ENCODE measurements at places on chromosomes 5 and 9.

DNA sequence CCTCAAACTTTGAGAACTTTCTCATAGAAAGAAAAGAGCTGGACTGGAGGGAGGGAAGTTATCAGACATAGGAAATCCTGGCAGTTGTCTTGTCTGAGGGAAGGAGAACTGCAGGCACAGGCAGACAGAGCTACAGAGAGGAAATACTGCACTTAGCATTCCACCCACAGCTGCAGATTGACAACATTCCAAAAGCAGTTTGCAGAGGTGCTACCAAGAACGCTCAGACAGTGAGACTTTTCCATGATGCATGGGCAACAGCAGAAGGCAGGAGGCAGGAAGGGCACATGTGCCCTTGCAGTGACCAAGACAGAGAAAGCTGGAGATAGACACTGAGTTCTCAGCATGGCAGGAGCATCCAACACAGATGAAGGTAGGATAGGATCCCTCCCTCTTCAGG, 327.5 kb upstream of the ZNF462 start:
- DNase-seq, result no peak

GRCh38 chr5:29950416-29951145, 1242.9 kb upstream of the CDH6 start:
- DNase-seq, result no peak

DNA sequence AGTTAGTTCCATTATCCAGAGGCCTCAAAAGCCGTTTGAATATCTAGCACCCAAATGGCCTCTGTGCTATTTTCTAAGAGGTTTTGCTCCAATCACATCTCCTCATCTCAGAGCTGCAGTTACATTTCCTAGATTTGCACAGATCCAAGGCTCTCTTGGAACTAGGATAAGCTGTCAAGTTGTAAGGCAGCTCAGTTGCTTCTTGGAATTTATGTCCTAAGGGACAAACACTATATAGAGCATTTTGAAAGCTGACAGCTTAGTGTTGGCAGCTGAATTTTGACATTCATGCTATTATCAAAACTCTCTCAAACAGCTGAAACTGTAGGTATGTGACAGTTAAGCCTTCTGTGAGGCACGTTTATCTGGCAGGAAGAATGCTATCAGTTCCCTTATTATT, 97.0 kb downstream of the MACIR start:
- no peak for DNase-seq

DNA sequence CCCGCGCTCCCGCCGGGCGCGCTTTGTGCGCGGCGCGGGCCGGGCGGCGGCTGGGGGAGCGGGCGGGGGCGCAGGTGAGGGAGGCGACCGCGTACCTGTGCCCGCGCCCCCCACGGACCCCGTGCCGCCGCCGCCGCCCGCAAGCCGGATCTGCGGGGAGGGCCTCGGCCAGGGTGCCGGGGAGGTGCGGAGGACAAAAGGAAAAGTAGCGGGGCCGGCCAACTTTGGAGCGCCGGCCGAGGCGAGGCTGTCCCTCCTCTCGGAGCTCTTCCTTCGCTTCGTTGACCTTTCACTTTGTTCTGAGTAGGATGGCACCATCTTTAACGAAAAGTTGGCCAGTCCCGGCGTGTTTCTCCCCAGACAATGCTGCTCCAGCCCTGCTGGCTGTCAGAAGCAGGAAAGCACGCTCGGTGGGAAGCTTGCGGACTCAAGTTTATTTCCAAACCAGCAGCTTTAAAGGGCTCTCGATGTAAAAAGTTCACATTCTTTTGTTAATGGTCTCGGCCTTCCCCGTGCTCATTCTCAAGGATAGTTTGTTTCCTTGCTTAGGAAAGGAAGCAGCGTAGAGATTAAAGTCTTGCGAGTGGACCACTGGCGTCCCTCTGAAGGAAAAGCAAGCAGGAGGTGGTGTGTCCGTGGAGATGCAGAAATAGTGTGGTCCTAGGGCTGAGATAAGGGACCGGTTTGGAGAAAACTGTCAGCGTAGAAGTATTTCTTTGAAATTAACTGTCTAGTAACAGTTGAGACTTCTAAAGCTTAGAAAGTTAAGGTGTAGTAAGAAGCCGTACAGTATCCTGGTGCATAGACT, 639 bp downstream of the EHMT1 start:
- DNase-seq, result peak; percentile 59

GRCh38 chr5:171492781-171493180, 73.3 kb downstream of the FGF18 start:
- no peak for DNase-seq

GRCh38 chr9:93667627-93668026, 91.2 kb downstream of the PHF2 start:
- no peak for DNase-seq

- DNase-seq, result no peak
These were observed 76.3 kb downstream of the AOPEP start for GRCh38 chr9:94802793-94803192.

GRCh38 chr9:132141344-132141947, 20.4 kb upstream of the NTNG2 start:
- DNase-seq, result no peak

DNA sequence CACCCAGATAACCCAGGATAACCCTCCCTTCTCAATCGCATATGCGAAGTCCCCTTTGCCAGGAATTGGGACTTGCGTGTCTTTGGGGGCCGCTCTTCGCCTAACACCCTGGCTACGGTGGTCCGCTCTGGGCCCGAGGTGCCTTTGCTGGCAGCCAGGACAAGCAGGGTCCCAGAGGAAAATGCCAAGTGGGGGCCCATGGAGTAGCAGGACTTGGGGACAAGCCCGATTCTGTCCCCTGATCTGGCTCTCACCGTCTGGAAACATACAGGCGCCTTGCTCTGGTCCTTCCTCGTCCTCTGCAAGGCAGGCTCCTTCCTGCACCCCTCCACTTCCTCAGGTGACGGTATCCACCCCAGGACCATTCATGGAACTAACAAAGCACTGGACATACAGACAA, 78.1 kb upstream of the UNC5A start:
- DNase-seq, result no peak

DNA sequence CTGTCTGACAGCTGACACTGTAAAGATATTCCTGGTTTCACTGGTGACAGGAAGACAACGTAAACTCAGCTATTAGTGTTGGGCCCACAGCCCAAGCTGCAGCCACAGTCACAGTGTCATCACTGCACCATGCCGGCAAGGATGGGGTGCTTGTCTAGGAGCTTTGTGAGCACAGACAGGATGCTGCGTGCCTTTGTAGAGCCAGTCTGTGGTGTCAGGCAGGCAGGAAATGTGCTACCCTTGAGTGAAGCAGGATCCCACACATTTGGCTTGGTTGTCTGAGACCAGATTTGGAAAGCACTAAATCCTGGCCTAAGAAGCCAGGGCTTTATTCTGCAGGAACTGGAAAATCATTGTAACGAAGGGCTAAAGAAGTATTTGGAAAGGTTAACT, 121.6 kb upstream of the ADAMTS16 start:
- no peak for DNase-seq

DNA sequence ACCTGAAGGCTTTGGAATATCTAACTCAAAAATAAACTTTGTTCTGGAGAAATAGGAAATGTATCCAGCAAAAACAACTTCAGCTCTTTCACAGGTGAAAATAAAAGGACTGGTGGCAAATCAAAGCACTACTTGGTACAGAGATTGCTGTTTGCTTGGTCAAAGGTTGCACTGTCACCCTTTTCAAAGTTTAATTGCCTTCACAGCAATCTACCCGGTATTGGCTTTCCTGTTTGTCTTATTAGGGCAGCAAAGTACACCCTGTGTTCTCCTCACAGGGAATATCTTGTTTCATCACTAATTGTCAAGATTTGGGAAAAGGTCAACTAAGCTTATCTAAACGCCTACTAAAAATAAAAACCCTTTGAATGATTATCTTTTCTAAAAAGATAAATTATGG, 214.1 kb upstream of the ADCY2 start:
- no peak for DNase-seq

DNA sequence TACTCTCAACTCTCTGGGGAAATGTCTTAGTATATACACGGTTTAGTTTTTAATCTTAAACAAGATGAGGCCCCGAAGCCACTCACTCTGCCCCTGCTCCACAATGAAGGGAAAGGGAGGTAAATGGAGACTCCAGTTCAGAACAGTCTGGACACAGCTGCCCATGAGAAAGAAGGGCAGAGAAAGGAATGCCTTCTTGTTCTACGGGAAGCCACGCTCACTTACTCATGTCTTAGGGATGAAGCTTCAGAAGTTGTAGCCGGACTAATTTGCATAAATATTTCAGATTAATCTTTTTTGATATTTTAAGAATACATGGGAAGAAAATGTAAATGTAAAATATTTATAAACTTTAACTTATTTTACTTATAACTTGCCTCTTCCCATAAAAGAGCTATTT, 94.0 kb downstream of the COL23A1 start:
- no peak for DNase-seq

- DNase-seq, result no peak
These were observed 14.5 kb upstream of the RARS1 start for GRCh38 chr5:168471785-168472184.

GRCh38 chr9:135053133-135053532, 34.3 kb upstream of the OLFM1 start:
- DNase-seq, result peak; percentile 4

- DNase-seq, result no peak
These were observed 188.4 kb upstream of the ELL2 start for GRCh38 chr5:96150007-96150406.

DNA sequence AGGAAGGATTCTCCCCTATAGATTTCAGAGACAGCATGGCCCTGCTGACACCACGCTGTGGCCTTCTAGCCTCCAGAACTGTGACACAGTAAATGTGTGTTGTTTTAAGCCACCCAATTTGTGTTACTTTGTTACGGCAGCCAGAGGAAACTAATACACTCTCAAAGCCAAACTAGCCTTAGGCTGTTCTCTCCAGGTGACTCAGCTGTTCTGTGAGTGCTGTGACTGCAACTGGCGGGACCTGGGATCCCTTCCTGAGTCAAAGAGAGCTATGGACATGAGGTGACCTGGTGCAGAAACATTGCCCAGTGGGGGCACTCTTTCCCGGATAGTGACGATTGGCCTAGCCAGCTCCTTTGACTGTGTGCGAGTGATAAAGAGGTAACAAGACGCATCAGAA, 14.0 kb upstream of the MLANA start:
- DNase-seq, result no peak

DNA sequence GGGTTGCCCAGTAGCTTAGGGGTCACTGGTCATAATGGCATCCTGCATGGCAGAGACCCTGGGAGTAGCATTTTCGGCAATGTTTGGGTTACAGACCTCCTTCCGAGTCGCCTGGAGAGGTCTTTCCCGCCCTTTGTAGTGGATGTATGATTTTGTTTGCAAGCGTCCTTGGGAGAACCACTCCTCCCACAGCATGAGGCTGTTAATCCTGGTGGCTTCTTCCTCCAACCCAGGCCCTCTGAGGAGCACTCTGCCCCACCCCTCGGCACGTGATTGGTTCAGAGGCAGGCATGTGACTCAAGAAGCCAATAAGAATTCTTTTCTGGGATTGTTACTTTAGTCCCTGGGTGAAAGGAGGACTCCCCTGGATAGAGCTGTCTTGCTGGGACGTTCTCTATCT, 30.2 kb upstream of the GRHPR start:
- DNase-seq, result no peak
